Stimulated activated CD4-positive, alpha-beta T cell treated with anti-CD3 and anti-CD28 coated beads, TNF-alpha, amount 100 ng/mL, for 48 hours (primary cell): ENCODE measurements at places on chromosomes 2 and 18.

DNA sequence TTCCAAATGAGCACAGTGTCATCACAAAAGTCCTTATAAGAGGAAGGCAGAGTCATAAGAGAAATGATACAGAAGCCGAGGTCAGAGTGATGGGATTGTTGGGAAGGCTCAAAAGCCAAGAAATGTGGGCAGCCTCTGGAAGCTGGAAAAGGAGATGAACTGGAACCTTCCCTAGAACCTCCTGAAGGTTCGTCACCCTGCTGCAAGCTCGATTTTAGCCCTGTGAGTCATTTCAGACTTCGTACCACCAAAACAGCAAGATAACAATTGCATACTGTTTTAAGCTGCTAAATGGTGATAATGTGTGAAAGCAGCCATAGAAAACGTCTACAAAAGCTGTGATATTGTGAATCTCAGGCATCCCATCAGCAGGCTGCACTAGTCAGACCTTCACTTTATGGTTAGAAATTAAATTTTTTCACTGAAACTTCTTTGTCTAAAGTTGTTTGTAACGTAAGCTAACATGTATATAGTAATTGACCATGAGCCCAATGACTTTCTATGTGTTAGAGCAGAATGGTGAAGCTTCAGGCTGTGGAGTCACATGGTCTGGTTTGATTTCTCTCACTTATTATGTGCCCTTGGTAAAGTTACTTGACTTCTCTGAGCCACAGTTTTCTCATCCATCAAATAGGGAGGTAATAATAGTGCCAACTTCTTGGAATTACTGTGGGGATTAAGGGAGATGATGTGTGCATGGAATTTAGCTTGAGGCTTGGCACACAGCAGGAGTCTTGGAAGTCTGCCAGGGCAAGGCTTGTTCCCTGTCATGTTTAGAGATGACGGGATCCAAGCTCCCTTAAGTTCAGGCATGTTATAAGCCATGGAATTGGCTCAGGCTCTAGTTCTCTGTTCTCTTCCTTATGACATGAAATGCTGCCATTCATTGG lies 132.0 kb upstream of the CCDC195 start:
- DNase-seq, result no peak

GRCh38 chr2:236363711-236364277 lies 99.6 kb upstream of the ASB18 start:
- DNase-seq, result no peak

- DNase-seq, result no peak
Observed at GRCh38 chr2:211649331-211649730, 889.3 kb downstream of the ERBB4 start.

GRCh38 chr2:119040730-119041129 lies 98.7 kb downstream of the MARCO start:
- DNase-seq, result no peak

DNA sequence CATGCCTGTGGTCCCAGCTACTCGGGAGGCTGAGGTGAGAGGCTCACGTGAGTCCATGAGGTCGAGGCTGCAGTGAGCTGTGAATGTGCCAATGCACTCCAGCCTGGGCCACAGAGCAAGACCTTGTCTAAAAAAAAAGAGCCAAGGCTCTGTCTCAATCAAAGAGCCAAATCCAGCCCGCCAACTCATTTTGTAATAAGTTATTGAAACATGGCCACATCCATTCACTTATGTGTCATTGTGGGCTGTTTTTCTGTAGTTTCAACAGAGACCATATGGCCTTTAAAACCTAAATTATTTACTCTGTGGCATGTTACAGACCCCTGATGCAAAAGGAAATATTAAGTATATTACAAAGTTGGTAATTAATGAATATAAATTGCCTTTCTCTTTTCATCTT lies 60.8 kb downstream of the GPR39 start:
- DNase-seq, result no peak

GRCh38 chr2:239193925-239194677 lies 206.7 kb downstream of the HDAC4 start:
- DNase-seq, result no peak

DNA sequence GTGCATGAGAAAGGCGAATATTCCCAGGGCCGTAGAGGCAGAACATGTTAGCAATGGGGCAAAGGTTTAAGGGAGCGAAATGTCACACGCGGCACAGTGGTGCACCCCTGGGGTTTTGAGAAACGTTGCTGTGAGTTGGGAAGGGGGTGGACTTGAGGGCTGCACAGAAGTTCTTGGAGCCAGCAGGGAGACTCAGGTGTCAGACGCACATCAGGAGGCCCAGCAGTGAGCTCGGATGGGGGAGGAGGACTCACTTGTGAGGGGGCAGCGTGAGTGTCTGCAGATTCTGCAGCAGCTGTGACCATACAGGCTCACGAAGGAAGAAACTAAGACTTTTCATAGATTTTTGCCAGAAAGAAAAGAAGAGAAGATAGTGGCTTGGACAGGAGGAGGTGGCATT lies 218.2 kb downstream of the SNTG2 start:
- DNase-seq, result no peak

DNA sequence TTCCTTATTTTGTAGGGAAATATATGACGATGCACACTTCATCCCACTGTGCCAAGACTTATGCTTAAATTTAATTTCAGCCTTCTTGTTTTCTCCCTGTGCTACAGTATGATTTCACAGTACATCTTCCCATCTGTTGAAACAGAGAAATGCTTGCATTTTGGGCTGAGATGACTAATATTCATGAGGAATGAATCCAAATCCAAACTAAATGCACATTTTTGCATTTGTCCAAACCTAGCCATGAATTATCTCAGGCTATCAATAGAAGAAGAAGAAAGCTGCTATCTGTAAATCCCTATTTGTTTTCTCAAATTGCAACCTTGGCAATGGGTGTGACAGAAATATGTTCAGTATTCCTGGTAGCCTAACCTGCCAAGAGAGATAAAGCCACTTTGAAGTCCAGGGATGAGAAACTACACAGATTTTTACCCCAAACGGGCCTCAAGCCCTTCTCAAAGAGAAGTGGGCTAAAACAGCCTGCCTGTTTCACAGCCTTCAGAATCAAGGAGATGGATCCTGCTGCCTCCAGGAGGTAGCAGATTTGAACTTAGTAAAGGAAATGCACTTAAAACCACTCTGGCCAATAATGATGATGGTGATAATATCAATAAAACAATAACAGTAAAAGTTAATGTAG lies 306.9 kb upstream of the NT5C1B start:
- no peak for DNase-seq

GRCh38 chr2:204796581-204796980 lies 251.3 kb downstream of the PARD3B start:
- DNase-seq, result no peak

GRCh38 chr2:54204476-54204875 lies 51.6 kb downstream of the TSPYL6 start:
- DNase-seq, result no peak

DNA sequence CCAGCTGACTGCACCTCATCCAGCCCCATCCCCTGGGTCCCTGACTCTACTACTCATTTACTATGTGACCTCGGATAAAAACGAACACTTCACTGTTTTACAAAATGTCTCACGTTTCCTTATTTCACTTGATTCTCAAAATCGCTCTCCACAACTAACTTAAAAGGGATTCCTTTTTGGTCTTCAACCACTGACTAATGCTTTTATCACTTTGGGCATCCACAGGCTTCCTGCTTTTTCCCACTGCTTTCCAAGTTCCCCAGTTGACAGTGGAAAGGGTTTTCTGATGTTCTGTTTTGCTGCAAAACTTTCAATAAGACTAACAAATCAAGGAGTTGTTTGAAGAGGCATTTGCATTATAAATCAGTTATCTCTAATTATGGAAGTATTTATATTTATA lies 24.1 kb downstream of the EIF2AK3 start:
- DNase-seq, result no peak

DNA sequence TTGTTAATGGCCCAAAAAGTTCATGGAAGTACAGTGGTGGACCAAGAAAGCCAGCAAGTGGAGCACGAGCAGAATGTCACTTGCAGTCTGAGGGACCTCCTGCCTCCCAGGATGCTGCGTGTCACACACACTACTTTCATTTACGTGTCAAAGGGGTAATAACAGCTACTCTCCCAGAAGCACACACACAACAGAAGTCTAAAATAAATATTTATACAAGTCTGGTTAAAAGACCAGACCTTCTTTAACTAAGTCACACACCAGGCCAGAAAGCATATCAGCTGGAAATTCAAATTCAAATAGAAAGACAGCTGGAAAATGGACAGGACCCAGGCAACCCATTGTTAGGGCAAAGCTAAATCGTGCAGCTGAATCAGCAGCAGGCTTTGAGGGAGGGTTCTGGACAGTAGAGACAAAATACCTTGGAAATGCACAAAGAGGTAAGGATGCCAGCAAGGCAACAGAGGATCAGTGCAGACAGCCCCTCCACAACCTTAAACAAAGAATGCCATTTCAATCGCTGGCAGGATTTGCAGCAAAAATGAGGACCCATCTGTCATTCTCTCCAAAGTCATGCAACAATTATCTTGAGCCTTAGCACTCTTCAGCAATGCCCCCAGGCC lies 160.5 kb downstream of the TMEM163 start:
- no peak for DNase-seq

- no peak for DNase-seq
Observed at GRCh38 chr2:185857691-185858090, 119.1 kb downstream of the FSIP2 start.

- DNase-seq, result no peak
Observed at GRCh38 chr2:39435234-39435633, 1.9 kb downstream of the MAP4K3 start.

GRCh38 chr2:84187258-84187657 lies 271.8 kb downstream of the SUCLG1 start:
- DNase-seq, result no peak

GRCh38 chr18:21815101-21815500 lies 74.5 kb downstream of the MIB1 start:
- DNase-seq, result no peak

DNA sequence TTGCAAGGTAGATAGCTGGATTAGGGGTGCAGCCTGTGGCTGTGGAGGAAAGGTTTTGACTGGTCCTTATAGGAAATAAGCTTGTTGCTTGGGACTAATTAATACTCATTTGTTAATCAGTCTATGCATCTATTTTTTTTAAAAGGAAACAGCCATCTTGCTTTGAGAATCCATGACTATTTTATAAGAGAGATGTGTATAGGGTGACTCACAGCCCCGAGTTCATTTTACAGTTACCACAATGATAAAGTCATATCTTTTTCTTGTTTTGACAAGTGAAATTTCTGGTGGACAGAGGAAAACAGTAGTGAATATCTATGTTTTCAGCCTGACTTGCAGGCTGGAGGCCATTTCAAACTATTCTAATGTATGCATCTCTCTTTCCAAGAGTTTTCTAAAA lies 193.5 kb upstream of the CCDC68 start:
- no peak for DNase-seq

DNA sequence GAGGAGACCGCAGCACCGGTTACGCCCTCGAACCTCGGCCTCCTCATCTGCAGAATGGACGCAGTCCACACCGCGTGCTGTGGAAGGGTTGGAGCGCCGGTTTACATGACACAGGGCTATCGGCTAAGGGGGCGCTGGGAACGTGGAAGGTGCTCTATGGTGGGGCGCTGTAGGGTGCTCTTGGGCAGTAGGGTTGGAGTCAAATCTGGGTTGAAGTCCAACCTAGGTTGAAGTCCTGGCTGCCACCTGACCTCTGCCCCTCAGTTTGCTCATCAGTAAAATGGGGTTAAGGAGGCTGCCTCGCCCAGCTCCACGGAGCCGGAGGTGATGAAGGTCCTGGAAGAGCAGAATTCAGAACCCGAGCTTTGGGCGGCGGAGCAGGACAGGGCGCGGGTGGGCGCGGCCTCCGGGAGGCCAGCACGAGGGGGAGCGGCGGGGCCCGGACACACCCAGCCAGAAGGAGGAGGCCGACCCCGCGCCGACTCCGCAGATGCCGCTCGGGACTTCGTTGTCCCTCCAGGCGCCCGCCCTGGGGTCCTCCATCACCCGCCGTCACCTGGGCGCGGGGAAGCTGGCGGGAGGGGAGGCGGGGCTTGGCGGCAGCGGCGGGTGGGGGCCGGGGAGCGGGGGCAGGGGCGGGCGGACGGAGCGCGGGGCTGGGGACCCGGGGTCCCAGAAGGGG lies 558 bp upstream of the GAREM2 start:
- DNase-seq, result no peak

GRCh38 chr2:165281387-165281786 lies 42.2 kb downstream of the SCN2A start:
- no peak for DNase-seq

GRCh38 chr2:237182422-237183123 lies 96.9 kb downstream of the COPS8 start:
- DNase-seq, result no peak

DNA sequence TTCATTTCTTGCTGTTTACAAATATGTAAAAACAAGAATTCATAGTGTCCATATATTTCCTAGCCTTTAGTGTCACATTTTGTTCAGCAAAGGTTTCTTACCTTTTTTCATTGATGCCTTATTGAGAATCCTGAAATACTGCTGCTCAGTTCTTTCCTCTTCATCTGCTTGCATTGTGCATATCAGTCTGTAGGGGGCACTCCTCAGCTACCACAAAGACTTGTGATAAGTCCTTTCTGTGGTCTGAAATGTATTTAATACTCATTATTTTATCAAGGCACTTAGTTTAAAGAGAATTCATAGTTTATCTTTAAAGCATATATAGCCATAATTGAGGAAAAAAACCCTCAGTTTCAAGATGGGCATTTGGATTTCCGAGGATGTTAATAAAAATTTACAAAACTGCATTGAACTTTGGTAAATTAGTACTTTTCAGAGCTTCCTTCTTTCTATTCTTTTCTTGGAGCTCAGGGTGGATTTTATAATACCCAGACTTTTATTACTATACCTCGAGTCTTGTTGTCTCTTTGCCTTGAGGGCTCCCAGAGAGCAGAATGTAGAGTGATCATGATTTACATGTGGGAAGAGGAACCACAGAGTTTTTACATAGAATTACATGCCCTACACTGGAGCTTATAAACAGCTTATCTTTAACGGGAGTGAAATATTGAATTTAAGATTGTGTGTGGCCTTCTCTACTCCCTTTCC lies 570.1 kb downstream of the PLCL1 start:
- peak; percentile 2 for DNase-seq
